ENCODE measurements at places on chromosomes 1 and 21.

- no peak for DNase-seq
Observed at GRCh38 chr1:2533365-2533764, 3.3 kb upstream of the HES5 start.

DNA sequence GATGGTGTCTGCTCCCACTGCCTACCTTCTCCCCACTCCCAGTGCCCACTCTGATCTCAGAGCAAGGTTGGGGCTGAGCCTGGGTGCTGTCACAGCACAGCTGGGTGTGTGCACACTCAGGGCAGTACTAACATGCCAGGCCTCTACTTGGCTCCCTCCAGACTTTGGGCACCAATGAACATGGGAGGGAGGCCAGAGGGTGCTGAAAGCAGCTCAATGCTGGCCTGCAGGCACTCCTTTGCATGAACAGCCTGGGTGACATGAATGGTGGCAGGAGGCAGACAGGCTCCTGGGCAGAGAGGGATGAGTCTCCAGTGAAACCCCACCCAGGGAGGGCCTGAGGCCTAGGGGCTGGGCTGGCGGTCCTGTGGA lies 25.8 kb upstream of the DENND1B start:
- DNase-seq = no peak

- DNase-seq = peak; percentile 27
Observed at GRCh38 chr1:236425031-236425663, 31.1 kb downstream of the EDARADD start.

GRCh38 chr1:210415846-210416448 lies 87.2 kb downstream of the HHAT start:
- DNase-seq = no peak

DNA sequence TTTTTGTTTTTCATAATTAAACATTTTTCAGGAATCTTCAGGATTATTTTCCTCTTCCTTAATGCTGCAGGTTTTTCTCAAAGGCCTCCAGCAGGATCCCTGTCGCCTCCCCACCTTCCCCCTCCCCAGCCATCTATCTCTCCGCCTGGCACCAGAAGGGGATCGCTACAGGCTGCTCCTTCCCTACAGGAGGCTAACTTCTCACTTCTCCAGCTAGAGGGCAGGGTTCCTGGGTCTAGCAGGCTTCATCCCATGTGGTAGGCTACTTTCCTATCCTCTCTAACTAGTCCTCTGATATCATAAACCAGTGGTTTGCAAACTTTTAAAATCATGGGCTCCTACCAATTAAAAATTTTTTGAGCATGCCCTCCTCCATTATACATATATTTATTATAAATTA lies 104.1 kb downstream of the KCNN3 start:
- no peak for DNase-seq

DNA sequence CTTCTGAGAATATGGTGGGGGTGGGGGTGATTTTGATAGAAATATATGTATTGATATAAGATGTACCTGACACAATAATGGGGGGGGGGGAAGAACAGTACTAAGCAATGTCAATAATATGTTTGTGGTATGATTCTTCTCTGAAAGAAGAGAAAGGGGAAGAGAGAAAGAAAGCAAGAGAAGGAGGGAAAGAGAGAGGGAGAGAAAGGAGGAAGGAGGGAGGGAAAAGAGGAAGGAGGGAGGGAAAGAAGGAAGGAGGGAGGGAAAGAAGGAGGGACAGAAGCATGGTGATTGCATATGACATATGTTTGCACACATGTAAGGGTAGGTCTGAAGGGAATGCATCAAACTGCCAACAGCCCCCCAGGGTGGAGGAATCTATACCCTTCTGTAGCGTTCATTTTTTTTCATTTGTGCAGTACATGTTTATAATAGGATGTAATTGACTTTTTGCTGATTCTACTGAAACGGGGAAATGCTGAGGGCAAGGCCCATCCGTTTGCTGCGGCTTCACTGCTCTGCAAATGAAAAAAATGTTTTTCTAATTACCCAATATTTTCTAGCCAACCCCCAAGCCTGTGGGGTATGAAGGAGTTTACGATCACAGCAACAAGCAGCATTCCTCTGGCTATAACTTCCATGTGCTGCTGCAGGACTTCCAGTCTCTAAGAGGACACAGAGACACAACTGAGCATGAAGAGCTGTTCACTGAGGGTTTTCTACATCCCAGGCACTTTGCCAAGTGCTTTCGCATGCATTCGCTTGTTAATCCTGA lies 119.3 kb upstream of the ZC3H12A start:
- no peak for DNase-seq

- DNase-seq = no peak
Observed at GRCh38 chr1:235867903-235868469, 1.3 kb upstream of the LYST start.

- DNase-seq = no peak
Observed at GRCh38 chr1:10674700-10675609, 121.5 kb downstream of the CASZ1 start.

- no peak for DNase-seq
Observed at GRCh38 chr21:37228003-37228400, 39.1 kb downstream of the VPS26C start.

- DNase-seq = peak; percentile 66
Observed at GRCh38 chr1:8525216-8525557, 207.3 kb downstream of the SLC45A1 start.

DNA sequence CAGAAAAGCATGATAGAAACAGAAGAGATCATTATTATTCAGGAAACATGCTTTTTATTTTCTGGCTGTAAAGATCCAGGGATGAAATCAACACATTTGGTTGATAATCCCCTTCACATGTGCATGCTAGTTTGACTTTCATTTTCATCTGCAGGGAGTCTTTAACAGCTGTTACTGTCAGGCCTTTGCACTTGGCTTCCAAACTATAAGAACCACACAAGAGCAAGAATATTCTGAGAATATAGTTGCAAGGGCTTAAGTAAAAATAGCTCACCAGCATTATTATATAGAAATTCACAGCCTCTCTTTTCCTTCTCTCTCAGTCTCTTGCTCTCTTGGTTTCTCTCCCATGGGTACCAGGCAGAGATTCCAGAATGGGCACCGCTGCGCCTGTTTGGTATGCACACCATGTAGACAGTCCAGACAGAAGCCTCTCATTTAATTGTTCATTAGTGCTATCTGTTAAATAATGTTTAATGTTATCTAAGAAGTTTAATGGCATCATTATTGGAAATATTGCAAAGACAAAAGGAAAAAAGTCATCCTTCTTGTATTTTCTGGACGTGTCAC lies 622.3 kb upstream of the PLXNA2 start:
- DNase-seq = no peak

- no peak for DNase-seq
Observed at GRCh38 chr1:164575356-164575886, 16.4 kb downstream of the PBX1 start.

GRCh38 chr1:51517361-51518032 lies 1.6 kb downstream of the EPS15 start:
- no peak for DNase-seq

GRCh38 chr1:2091611-2092604 lies 41.7 kb downstream of the PRKCZ start:
- DNase-seq = peak; percentile 75

DNA sequence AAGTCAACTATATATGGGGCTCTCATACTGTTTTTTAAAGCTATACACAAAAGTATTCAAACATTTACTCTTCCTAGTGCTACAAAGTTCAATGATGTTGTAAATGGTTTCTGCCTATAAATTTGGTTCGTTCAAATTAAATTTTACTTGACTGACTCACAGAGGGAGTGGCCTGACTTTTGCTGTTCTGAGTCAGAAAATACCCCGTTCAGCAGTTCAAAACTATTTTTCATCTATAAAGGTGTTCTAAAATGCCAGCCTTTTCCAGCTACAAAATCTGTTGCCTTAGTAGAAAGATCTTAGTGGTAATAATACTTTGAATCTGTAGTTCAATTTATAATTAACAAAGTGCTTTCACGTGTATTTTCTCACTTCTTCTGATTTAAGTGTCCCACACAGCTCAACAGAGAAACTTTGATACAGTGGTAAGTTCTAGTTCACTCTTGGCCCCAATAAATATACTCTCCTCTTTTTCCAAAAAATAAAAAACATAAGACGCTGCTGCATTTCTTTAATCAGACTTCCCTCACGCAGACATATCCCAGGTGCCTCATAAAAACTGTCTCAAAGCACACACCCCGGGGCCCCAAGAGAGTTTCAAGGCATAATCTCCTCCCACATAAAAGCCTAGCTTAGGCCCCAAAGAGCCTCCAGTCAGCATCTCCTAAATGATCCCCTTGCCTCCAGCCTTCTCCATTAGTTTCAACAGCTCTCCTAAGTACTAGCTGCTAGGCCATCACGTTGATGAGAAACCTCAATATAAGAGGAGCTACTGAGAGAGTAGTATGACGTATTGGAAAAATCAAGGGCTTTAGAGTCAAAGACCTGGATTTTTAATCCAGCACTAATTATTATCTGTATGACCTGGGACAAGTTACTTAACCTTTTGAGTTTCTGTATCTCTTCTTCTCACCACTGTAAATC lies 3.2 kb downstream of the PTP4A2 start:
- DNase-seq = no peak

GRCh38 chr1:67747671-67748546 lies 62.9 kb downstream of the GADD45A start:
- no peak for DNase-seq

- no peak for DNase-seq
Observed at GRCh38 chr1:43304314-43304681, 3.5 kb downstream of the TIE1 start.

DNA sequence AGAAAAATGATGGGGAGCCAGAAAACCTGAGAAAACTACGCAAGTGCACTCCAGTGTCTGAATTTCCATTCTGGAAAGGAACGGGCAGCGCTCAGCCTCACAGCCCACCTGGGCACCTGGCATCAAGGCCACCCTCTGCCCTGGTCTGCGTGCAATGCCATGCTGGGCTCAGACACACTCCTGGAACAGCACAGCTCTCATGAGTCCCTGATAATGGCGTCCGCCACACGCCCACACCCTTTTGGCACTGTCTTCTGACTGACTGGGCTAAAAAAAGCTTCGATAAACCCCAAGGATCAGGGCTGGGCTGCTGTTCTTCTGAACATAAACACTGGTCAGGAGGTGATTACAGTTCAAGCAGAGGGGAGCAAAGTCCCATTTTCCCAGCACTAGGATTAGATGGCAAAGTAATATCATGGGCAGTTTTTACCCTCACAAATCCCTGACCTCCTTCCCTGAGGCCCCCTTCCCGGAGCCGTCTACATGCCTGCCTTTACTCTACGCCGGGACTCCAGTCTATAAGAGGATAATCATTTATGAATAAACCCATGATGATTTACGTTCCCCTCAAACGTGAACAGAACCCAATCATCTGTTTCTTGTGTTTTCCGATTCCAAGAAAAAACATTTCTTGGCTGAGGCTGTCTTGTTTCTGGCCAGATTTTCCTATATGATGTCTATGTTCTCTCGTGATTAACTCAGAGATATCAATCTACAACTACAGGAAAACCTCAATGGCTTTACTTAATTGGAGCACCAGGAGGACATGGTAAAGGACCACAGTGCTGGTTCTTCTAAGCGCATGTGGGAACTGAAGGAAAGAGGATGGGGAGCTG lies 22.6 kb downstream of the RCAN1 start:
- DNase-seq = no peak

DNA sequence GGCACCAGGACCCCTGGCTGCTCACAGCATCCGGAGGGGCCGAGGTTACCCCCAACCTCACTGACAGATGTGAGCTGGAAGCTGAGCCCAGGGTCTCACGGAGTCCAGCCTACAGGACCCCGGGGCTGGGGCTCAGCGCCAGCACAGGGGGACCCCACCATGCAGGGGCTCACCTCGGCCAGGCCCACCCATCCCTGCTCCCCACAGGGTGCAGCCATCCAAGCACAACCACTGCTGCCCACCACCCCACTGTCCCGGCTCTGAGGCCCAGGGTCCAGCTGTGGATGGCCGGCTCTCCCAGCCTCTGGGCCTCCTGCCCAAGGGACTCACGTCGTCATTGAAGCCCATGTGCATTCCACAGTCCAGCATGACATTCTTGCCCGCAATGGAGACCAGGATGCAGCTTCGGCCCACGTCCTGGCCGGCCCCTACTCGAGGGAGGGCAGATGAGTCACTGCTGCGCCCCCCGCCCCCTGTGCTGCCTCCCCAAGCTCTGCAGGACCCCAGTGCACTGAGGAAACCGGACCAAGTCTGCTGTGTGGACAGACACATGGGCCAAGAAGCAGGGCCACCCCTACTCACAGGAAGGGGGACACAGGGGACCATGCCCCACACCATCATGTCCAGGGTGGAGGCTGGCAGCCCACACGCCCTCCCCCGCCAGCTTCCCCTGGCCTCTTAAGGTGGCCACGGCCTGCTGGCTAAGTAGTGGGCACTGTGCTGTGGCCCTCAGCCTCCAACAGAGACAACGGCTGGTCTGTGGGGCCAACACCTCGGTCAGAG lies 3.6 kb downstream of the INTS11 start:
- DNase-seq = no peak

All from activated T-cell treated with anti-CD3 and anti-CD28 coated beads, Interleukin-2, amount 50 U/mL, for 48 hours (primary cell).